ENCODE measurements at places on chromosomes 7 and 10.

GRCh38 chr7:72336632-72337389 is 75.3 kb downstream of the CALN1 start:
- no peaks in the 10 kb centered on the region for H3K36me3 ChIP-seq
- H3K4me1 ChIP-seq: peaks cover 6% of the 10 kb centered on the region
- no peak for DNase-seq
- H3K27me3 ChIP-seq: peaks cover 52% of the 10 kb centered on the region

DNA sequence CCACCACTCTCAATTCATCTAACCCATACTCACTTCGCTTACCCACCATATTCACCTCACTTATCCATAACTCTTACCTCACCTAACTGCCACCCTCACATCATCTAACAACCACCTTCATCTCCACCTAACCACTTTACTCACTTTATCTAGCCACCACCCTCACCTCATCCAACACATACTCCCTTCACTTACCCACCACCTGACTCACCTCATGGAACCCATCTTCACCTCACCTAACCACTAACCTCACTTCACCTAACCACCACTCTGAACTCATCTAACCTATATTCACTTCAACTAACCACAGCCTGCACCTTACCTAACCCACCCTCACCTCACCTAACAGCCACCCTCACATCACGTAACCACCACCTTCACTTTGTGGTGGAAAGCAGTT is 84.2 kb downstream of the VIPR2 start:
- no peak overlapping the region for H3K27ac ChIP-seq
- peaks cover 4% of the 10 kb centered on the region for H3K27me3 ChIP-seq
- peaks cover 8% of the 10 kb centered on the region for H3K4me1 ChIP-seq
- no peak for DNase-seq
- H3K4me3 ChIP-seq: no peak overlapping the region

GRCh38 chr7:137625197-137625596 is 221.6 kb downstream of the DGKI start:
- H3K36me3 ChIP-seq: no peaks in the 10 kb centered on the region
- peak; percentile 41 for DNase-seq
- H3K27ac ChIP-seq: no peak overlapping the region
- H3K27me3 ChIP-seq: no peaks in the 10 kb centered on the region
- H3K4me1 ChIP-seq: no peaks in the 10 kb centered on the region

- H3K27me3 ChIP-seq: peaks cover 42% of the 10 kb centered on the region
- DNase-seq: peak; percentile 35
- H3K36me3 ChIP-seq: no peaks in the 10 kb centered on the region
- no peak within 1 kb of the TSS for H3K4me3 ChIP-seq
These were observed at the start of gene ELN for GRCh38 chr7:74027683-74028320. Gene ELN, plus strand, starts transcription at chr7:74028173. Its CDS starts 15 bp downstream, at chr7:74028188.

- no peaks in the 10 kb centered on the region for H3K27me3 ChIP-seq
- no peak overlapping the region for H3K4me3 ChIP-seq
- no peak for DNase-seq
These were observed 93.8 kb downstream of the WDR37 start for GRCh38 chr10:1149793-1150637.

DNA sequence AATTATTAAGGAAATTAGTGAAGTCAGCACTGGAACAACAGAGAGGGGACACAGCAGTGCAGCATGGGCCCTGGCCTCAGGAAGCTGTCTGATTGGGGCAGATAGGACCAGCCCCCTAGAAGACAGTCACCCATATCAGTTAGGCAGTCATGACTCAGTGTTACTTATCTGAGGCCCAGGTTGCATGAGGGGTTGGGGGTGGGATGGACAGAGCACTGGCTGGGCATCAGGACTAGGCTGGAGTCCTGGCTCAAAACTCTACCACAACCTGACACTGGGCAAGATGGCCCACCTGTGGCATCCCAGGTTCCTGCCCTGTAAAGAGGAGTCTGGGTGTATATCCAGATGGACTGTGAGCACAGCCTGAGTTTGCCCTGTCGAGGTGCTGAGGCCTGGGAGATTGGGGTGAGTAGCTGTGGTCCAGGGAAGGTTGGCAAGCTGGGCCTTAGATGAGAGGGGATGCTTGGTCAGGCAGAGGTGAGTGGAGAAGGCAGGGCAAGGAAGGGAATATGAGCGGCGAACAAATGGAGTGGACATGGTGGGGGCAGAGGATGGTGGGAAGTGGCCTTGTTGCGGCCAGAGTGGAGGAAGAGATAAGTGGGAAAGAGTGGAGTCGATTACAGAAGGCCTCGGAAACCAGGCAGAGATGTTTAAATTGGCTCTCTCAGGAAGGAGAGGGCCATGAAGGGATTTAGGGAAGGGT is 37.5 kb downstream of the HK1 start:
- peak; percentile 32 for DNase-seq
- no peak overlapping the region for H3K27ac ChIP-seq
- no peaks in the 10 kb centered on the region for H3K36me3 ChIP-seq
- no peaks in the 10 kb centered on the region for H3K27me3 ChIP-seq
- H3K4me1 ChIP-seq: peaks cover 21% of the 10 kb centered on the region

DNA sequence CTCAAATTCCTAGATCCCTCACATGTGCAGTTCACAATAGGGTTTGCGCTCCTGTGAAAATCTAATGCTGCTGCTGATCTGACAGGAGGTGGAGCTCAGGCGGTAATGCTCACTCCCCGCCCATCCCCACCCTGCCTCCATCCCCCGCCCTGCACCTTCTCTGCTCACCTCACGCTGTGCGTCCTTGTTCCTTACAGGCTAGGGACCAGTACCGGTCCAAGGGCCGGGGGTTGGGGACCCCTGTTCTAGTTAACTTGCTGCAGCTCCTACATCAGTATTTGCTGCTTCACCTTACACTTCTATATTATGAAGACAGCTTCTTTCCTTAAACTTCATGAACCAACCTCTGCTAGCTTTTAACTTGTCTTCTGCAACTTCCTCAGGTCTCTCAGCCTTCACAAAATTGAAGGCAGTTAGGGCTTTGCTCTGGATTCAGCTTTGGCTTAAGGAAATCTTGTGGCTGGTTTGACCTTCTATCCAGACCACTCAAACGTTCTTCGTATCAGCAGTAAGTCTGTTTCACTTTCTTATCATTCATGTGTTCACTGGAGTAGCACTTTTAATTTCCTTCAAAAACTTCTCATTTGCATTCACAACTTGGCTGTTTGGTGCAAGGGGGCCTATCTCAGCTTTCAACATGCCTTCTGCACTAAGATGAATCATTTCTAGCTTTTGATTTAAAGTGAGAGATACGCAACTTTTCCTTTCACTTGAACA is 1.7 kb upstream of the TNKS2 start:
- H3K27ac ChIP-seq: no peak overlapping the region
- peaks cover 1% of the 10 kb centered on the region for H3K4me1 ChIP-seq
- no peaks in the 10 kb centered on the region for H3K27me3 ChIP-seq
- H3K36me3 ChIP-seq: no peaks in the 10 kb centered on the region

DNA sequence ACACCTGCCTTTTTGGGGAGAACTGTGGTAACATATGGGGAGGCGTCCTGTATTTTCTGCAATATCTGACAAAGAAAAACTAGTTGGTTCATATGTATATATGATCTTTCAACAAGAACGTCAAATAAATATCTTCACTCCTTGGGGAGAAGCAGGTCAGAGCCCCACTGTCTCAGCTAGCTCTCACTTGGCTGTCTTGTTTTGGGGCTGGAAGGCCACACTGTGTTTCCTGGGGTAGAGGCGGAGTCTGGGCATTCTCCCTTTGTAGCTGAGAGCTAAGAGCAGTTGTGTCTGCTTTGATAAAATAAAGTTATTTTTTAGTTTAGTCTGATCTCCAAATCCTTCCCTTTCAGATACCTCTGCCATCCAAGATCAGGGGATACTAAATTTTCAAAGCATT is 83.9 kb upstream of the IGFBP3 start:
- no peaks in the 10 kb centered on the region for H3K27me3 ChIP-seq
- no peak overlapping the region for H3K27ac ChIP-seq
- no peaks in the 10 kb centered on the region for H3K36me3 ChIP-seq

GRCh38 chr7:52413051-52413450 is 622.4 kb upstream of the POM121L12 start:
- H3K36me3 ChIP-seq: no peaks in the 10 kb centered on the region
- H3K27me3 ChIP-seq: no peaks in the 10 kb centered on the region
- no peak for DNase-seq
- no peak overlapping the region for H3K27ac ChIP-seq
- H3K4me1 ChIP-seq: no peaks in the 10 kb centered on the region
- H3K4me3 ChIP-seq: no peak overlapping the region

DNA sequence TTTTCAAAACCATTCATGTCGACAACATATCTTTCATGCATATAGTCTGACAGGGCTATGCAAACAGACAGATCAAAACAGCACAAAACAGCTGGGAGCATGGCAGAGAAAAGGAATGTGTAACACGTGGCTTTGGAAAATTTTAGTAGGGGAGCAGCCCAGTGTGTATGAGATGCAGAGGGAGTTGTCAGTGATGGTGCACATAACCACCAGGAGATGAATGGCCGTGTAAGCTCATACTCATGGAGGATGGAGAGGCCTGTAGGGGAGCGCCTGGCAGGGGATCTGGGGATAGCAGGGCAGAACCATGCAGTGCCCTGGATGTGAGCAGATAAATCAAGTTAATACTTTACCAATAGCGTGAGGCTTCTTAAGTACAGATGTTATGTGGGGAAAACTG is 45.7 kb downstream of the RHOBTB1 start:
- H3K27ac ChIP-seq: peak overlapping the region; percentile 77
- no peak for DNase-seq
- H3K27me3 ChIP-seq: no peaks in the 10 kb centered on the region
- H3K36me3 ChIP-seq: peaks cover 4% of the 10 kb centered on the region
- H3K4me1 ChIP-seq: peaks cover 3% of the 10 kb centered on the region

GRCh38 chr10:122171302-122172075 is 99.6 kb upstream of the BTBD16 start:
- peaks cover 15% of the 10 kb centered on the region for H3K4me1 ChIP-seq
- no peak overlapping the region for H3K27ac ChIP-seq
- no peaks in the 10 kb centered on the region for H3K27me3 ChIP-seq
- no peak for DNase-seq

GRCh38 chr10:119919271-119919670 is 26.7 kb downstream of the SEC23IP start:
- H3K36me3 ChIP-seq: peaks cover 97% of the 10 kb centered on the region
- peak; percentile 8 for DNase-seq
- H3K27ac ChIP-seq: no peak overlapping the region
- H3K4me1 ChIP-seq: no peaks in the 10 kb centered on the region

DNA sequence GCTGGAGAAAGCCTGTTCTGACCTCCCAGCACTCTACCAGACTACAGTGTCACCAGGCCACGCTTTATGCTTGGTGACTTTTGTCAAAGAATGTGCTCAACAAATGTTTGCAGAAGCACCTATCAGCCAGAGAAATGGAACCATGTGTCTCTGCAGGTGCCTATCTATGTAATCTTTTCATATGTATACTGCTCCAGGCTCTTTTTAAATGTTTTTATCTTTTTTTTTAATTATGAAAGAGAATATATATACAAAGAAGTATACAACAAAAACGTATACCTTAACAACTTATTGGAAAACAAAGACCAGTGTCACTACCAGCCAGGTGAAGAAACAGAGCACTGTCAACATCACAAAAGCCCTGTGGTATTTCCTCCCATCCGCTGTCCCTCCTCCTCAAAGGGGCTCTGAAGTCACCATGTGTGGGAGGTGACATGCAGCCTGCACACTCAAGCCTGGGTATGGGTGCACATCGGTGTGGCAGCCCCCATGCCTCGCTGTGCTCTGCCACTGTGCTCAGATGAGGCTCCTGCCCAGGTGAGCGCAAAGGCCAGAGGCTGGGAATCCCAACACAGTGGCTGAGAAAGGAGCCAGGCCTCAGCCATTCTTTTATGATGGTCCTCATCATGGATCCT is 120.6 kb downstream of the CLEC2L start:
- peaks cover 17% of the 10 kb centered on the region for H3K4me1 ChIP-seq
- no peak overlapping the region for H3K4me3 ChIP-seq
- peaks cover 6% of the 10 kb centered on the region for H3K36me3 ChIP-seq
- DNase-seq: no peak

DNA sequence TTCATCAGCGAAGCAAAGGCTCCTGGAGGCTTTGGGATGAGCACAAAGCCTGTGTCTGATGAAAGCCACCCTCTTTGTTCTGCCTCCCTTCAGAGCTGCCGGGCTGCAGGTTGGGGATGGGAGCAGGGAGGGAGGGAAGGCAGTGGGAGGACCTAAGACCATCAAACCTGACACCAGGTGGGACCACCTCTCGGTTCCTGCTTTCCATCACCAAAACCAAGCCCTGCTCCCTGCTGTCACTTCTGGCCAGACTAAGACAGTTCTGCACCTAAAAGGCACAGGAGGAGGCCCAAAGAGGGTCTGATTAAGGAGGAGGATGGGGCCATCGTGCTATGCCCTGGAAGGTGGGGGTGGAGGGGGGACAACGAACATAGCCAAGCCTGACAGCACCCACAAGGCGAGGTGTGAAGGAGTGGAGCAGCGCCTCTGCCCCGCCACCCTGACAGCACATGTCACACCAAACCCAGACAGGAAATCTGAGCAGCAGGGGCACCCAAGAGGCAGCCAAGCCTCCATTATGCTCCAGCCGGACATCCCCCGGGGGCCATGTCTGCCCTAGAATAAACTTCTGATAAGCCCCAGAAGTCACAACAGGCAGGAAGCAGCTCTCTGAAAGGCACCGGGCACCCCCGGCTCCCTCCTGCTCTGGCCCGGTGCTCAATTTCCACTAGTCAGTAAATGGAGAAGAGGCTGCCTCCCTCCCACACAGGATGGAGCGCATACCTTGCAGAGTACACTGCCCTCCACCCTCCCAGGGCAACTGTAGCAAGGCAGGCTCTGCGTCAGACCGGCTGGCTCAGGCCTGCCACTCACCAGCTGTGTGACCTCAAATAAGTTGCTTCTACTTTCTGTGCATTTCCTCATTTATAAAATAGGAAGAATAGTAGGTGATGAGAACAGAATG is 48.9 kb downstream of the DLG5 start:
- H3K27me3 ChIP-seq: no peaks in the 10 kb centered on the region
- DNase-seq: peak; percentile 79
- peaks cover 31% of the 10 kb centered on the region for H3K4me1 ChIP-seq
- no peak overlapping the region for H3K4me3 ChIP-seq
- H3K36me3 ChIP-seq: peaks cover 4% of the 10 kb centered on the region

- no peaks in the 10 kb centered on the region for H3K4me1 ChIP-seq
- H3K4me3 ChIP-seq: no peak overlapping the region
- H3K27me3 ChIP-seq: no peaks in the 10 kb centered on the region
- H3K36me3 ChIP-seq: no peaks in the 10 kb centered on the region
These were observed 144.0 kb downstream of the PLCE1 start for GRCh38 chr10:94137747-94138146.

GRCh38 chr10:79982362-79982800 is 33.5 kb upstream of the SFTPD start:
- peaks cover 60% of the 10 kb centered on the region for H3K27me3 ChIP-seq
- H3K4me3 ChIP-seq: peak overlapping the region; percentile 80
- no peak for DNase-seq
- no peaks in the 10 kb centered on the region for H3K36me3 ChIP-seq

GRCh38 chr7:3300221-3300650 is 816 bp upstream of the SDK1 start:
- H3K4me3 ChIP-seq: peak overlapping the region; percentile 70
- no peak overlapping the region for H3K27ac ChIP-seq
- no peaks in the 10 kb centered on the region for H3K27me3 ChIP-seq
- no peaks in the 10 kb centered on the region for H3K36me3 ChIP-seq
- peak; percentile 67 for DNase-seq

DNA sequence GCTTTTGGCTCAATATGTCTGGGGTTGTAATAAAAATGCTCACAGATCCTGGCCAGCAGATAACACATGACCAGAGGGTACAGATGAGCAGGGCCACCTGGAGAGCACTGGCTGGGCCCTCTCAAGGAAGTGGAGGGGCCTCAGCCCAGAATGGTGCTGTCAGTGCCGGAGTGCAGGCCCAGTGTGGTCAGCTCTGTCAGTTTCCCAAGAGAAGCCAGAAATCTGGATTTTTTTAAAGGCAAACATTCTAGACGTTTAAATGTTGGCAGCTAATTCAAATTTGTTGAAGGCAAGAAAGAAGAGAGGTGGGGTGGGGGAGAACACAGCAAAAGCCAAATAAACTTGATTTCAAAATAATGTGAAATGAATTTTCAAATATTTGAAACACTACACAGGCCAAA is 2.0 kb downstream of the C10orf105 start:
- H3K27me3 ChIP-seq: peaks cover 4% of the 10 kb centered on the region
- DNase-seq: no peak
- no peaks in the 10 kb centered on the region for H3K36me3 ChIP-seq

Data from mesenchymal stem cell (in vitro differentiated cells and primary cell).